ENCODE measurements at places on chromosomes 4 and X. TPM values are rescaled to one million over a fixed set of nuclear protein-coding genes. Genes with fewer than 3 reads are reported as not detected.
A peak's percentile ranks its signal among the peaks of the same experiment; 100 is the strongest.

- DNase-seq: peak; percentile 40
These were observed 50.0 kb downstream of the SLC7A11 start for GRCh38 chr4:138192113-138192512.

DNA sequence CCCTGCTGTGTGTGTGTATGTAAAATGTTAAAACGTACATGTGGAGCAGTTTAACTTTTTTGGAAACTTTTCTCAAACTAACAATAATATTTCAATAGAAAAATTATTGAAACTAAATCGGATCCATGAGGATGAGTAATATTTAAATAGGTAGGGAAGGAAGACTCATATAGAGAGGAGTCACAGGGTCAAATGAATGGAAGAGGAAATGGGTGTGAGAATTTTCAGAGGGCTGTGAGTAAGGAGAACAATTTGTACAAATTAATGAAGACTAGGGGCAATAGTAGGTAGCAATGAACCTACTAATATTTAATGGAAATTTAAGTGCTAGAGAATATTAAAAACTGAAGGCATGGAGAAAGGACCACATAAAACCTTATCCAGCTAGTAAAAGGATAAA, 290.7 kb upstream of the PCDH18 start:
- no peak for DNase-seq

DNA sequence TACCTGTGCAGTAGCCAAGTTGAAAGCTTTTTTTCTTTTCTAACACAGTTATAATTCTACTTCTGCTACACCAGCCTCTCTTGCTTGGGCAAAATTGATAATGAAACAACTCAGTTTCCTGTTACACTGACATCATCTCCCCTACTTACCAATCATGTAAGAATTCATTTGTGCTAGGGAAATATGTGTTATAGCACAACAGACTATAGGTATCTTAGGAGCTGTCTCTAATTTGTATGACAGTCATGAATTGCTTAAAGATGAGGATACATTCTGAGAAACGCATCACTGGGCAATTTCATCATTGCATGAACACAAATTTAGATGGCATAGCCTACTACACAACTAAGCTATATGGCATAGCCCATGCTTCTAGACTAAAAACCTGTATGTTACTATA, 246.3 kb upstream of the ANKRD50 start:
- DNase-seq: peak; percentile 9

- no peak for DNase-seq
These were observed 68.1 kb downstream of the SLC9A7 start for GRCh38 chrX:46690818-46691217.

DNA sequence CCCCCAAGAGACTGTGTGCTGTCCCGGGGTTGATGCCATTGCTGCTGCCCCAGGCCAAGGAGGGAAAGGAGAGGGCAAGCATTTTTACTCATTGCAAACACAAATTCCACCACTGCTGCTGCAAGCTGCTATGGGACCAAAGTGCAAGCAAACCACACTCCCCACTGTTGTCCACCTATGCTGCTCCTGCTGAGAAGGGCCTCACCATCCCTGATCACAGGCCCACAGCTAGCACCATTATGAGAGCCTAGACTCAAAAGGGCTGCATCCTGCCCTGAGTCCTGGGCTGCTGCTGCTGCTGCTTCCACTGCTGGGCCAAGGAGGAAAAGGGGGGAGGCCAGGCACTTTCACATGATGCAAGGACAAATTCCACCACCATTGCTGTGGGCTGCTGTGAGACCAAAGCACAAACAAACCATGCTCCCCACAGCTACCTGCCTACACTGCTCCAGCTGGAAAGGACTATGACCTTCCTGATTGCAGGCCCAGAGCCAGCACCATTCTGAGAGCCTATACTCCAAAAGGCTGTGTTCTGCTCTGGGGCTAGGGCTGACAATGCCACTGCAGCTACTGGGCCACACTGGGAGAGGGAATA, 218.2 kb upstream of the ZCCHC13 start:
- DNase-seq: no peak

DNA sequence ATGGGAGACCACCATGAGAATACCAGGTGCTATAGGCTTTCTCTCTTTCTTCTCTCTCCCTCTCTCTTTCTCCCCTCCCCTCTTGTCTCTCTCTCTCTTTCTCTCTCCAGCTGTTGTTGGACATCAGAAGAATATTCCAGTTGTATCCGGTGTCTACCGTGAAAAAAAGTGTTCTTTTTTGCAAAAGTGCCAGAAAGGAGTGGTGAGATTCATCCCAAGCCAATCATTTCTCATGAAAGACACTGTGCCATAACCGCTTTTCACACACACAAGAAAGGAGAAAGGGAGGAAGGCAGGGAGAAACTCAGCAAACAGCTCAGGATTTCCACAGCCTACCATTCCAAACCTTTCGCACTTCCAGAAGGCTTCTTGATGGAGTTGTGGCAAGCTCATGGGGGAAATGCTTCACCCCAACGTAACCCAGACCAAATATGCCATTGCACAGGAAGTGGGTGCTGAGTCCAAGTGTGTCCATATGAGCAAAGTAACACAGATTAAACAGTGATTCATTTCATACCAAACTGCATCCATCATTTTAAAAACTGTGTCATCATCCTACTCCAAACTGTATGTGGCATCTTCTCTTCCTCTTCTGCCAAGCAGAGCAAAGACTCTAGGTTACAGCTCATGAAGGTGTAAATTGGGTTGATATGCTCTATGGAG, 224.0 kb downstream of the APBB2 start:
- peak; percentile 84 for DNase-seq

CT45A1 gene
- polyA plus RNA-seq: not detected

DNA sequence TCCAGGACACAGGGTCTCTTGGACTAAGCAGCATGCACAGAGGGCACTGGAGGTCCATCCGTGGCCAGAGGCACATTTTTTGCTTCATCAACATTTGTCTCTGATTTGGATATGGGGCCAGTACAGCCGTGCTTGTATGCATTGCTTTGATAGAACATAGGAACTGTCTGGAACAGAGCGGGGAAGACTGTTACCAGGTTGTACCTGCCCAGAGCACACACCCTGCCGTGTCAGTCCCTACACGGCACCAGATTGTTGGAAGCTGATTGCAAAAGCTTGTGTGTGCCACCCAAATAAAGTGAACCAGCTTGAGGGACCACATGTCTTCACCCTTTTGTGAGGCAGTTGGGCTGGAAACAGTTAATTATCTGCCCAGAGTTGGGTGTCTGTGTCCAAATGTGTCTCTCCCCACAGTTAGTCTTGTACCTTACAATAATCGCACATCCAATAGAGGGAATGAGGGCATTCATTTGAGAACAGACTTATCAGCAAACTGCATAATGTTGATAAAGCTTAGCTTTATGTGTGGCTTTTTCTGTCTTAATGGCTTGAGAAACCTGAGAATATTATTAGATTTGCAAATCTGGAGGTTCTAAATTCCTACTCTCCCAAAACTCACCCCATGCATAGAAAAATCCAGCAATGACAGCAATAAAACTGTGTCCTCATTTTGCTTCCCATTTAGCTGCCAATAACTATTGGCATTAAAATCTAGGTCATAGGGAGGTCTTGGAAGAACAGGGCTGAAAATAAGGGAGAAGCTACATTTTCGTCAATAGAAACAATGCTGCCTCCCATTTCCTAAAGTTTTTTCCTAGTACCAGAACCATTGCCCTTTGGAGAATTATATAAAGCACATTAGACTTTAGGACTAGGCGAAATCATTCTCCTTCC, 21.2 kb downstream of the KLF3 start:
- no peak for DNase-seq

DNA sequence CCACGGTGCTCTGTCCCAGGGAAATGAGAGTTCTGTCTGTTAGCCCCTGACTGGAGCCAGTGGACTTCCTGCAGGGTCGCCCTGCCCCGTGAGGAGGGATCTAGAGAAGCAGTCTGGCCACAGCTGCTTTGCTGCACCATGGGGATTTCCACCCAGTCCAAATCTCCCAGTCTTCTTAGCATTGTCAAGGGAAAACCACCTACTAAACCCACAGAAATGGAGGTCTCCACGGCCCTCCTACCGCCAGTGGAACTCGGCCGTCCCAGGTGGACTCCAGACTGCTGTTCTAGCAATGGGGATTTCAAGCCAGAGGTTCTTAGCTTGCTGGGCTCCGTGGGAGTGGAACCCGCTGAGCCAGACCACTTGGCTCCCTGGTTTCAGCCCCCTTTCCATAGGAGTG, 133.3 kb upstream of the PCDH7 start:
- no peak for DNase-seq

GLUD2 gene
- 0.27 TPM for polyA plus RNA-seq

- no peak for DNase-seq
These were observed 201.9 kb upstream of the BOD1L1 start for GRCh38 chr4:13829457-13829856.

GYPE gene
- polyA plus RNA-seq: 0.58 TPM

GRCh38 chrX:99242001-99242400, 1168.1 kb downstream of the PCDH19 start:
- DNase-seq: no peak

DNA sequence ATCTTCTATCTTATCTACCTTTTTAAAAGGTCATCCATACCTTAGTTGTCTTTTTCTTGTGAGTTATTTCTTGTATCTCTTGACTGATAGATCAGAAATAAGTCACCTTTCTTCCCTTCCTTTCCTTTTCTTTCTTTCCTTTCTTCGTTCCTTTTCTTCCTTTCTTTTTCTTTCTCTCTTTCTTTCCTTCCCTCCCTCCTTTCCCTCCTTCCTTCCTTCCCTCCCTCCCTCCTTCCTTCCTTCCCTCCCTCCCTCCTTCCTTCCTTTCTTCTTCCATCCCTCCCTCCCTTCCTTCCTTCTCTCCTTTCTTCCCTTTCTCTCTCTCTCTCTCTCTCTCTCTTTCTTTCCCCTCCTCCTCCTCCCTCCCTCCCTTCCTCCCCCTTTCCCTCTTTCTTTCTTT, 93.5 kb downstream of the CEP135 start:
- DNase-seq: no peak

- peak; percentile 63 for DNase-seq
These were observed 89.7 kb downstream of the SYTL5 start for GRCh38 chrX:38095971-38096529.

SPANXD gene
- polyA plus RNA-seq: not detected

RAB39B gene
- polyA plus RNA-seq: not detected

DRD5 gene
- polyA plus RNA-seq: not detected

DNA sequence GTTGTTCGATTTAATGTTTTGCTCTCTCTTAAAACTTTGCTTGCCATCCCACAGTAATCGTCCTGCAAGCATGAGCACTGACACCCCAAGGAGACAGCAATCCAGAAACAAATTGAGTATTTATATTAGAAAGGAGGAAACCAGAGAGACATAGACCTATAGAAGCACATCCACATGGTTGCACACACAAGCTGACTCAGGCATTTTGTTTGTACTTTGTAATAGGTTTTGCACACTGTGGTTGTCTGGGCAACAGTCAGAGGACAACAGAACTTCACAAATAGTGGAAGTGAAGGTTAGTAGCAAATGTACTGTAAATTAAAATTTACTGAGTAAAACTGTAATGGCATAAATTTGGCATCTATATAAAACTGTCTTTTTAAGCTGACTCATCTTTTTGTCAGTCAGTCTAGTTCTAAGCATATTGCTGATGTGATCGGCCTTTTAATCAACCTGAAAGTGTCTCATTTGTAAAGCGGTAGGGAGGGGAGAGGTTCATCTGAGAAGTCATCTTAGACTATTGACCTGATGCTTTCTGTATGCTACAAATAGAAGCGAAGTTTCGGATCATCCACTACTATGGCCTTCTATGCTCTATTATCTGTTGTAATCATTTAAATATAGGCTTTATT, 1624.7 kb downstream of the ARAP2 start:
- no peak for DNase-seq

- no peak for DNase-seq
These were observed 123.4 kb upstream of the TSPAN5 start for GRCh38 chr4:98781641-98782357.

DNA sequence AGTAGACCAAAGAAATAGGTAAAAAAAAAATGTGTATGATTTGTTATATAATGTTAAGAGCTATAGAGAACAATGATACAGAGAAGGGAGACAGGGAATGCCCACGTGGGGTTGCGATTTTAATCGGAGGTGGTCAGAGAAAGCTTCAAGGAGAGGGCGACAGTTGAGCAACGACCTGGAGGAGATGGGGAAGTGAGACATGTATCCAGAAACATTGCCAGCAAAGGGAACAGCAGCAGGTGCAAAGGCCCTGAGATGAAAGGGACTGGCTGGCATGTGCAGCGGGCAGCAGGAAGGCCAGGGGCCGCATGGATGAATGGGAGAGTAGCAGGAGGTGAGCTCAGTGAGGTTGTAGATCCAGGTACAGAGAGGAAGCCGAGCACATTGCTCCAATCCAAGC, 32.9 kb downstream of the NIPAL1 start:
- no peak for DNase-seq

- DNase-seq: peak; percentile 87
These were observed 7.2 kb upstream of the FAM9C start for GRCh38 chrX:13051529-13052172.

All from endothelial cell of umbilical vein (primary cell).